ENCODE measurements at places on chromosomes 5 and 9. TPM values are rescaled to one million over a fixed set of nuclear protein-coding genes. Genes with fewer than 3 reads are reported as not detected.

NMUR2 gene
- not detected for total RNA-seq

CCDC69 gene
- total RNA-seq = 75.3 TPM

DND1 gene
- total RNA-seq = 1.8 TPM

ASPN gene
- total RNA-seq = 110 TPM

PRSS3 gene
- total RNA-seq = 1.1 TPM

HAUS6 gene
- 5.4 TPM for total RNA-seq

APC gene
- total RNA-seq = 83.7 TPM

TAS2R1 gene
- not detected for total RNA-seq

PCDH1 gene
- total RNA-seq = 43.4 TPM

KCNIP1 gene
- not detected for total RNA-seq

FBLL1 gene
- total RNA-seq = not detected

SLC6A7 gene
- total RNA-seq = not detected

GRM6 gene
- not detected for total RNA-seq

ELAVL2 gene
- not detected for total RNA-seq

GARIN3 gene
- total RNA-seq = not detected

DOCK8 gene
- total RNA-seq = 18.7 TPM

NUTM2F gene
- total RNA-seq = not detected

CD14 gene
- total RNA-seq = 96.6 TPM

CCDC192 gene
- not detected for total RNA-seq

CEL gene
- total RNA-seq = 0.78 TPM

CAMK4 gene
- total RNA-seq = 6.6 TPM

ECSCR gene
- 27.1 TPM for total RNA-seq

IFNK gene
- total RNA-seq = not detected

INSL6 gene
- not detected for total RNA-seq

- no peak for DNase-seq
These were observed 5.5 kb downstream of the NSMF start for GRCh38 chr9:137453643-137454081.

- no peak for DNase-seq
These were observed 3.3 kb upstream of the PURA start for GRCh38 chr5:140110646-140110957.

GRCh38 chr5:132296412-132297016, 2.3 kb downstream of the SLC22A4 start:
- no peak for DNase-seq

GRCh38 chr9:106403081-106403480, 459.9 kb upstream of the ZNF462 start:
- DNase-seq = no peak

- DNase-seq = no peak
These were observed 334.0 kb downstream of the ARHGEF28 start for GRCh38 chr5:73960023-73960422.

DNA sequence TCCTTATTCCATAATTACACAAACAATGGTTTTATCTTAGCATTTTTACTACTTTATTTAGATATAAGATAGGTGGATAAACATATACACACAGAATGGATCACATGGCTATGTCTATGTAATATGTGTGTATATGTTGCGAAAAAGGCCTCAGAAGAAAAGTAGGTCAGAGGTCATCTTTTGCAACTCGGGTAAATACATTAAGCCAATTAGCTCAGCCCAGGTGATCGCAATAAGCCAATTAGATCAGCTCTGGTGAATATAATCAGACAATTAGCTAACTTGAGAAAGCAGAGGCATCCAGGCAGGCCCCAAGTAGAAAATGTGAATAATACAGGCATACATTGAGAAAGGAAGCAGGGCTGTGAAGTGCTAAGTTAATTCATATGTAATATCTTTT, 24.3 kb downstream of the SLCO4C1 start:
- no peak for DNase-seq

DNA sequence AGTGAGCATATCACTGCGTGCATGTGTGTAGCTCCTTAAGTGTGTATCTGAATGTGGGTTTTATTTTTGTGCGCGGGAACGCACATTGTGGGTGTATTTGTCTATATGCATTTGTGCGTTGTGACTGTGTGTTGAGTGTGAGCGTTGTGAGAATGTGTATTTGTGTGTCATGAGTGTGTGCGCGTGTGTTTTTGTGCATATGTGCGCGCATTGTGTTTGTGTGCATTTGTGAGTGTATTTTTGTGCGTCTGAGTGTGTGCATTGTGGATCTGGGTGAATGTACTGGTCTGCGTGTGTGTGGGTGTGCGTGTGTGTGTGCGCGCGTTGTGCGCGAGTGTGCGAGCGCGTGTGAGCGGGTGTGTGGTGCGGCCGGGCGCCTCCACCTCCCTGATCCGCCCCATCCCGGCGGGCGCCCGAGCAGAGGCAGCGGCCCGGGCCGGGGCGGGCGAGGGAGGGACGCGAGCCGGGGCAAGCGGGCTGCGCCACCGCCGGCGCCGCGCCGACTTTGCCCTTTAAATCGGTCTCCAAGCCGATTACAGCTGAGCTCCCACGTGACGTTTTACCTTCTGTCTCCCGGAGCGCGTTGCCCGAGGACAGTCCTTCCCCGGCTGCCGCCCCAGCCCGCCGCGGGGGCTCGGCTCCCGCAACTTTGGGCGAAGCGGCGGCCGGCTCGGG, at the start of gene RASGRF2:
Gene RASGRF2, plus strand, starts transcription at position 596 of the 675 bp plus-strand sequence. CDS start 376 bp downstream, outside the sequence.
- DNase-seq = no peak

DNA sequence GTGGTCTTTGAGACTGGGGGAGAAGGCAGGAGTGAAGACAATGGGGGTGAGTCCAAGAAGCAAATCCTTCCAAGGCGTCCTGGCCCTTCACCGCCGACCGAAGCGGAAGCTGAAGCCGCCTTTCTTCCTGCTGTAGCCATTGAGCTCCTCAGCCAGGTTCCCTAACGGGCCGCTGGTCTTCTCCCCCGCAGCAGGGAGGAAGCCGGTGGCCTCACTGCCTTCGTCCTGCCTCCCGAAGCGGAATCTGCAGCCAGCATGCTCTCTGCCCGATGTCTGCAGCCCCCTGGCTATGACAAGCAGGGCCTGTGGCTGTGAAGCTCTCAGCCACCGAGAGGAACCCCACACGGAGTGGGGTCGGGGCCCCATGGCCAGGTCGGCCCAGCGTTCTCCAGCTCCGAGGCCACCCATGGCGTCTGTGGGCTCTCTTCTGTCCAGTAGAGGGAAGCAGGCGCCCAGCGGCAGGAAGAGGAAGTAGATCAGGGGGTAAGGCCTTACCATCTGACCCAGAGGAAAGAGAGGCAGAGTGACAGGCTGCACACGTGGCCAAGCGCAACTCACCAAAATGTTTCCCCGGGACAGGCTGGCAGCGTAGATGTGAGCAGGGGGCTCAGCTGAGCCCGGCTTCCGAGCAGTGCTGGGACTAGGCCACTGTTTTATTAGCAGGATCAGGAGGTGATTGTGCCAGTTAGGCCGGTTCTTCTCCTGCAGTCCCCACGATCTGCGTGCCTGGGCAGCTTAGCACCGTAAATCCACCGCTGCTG, 3.1 kb downstream of the QRFP start:
- no peak for DNase-seq

- DNase-seq = no peak
These were observed 202.8 kb upstream of the TAS2R1 start for GRCh38 chr5:9832921-9833320.

- DNase-seq = no peak
These were observed 113.7 kb downstream of the BAAT start for GRCh38 chr9:101271102-101271501.

DNA sequence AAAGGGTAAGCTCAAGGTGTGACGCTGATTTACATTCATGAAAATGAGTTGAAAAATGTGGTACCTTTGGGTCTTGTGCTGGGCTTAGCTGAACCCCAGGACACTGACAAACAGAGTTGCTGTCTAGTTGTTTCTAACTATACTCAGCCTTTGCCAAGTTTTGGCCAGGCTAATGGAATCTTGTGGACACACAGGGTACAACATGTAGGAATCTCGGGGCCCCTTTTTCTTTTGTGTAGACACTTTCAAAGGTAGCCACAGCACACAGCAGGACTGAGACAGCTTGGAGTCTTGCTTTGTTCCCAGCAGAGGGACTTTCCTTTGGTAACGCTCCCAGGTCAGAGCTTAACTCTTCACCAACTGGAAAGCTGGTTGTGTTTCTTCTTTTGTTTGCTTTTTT, 7.8 kb downstream of the LIX1 start:
- no peak for DNase-seq

GRCh38 chr9:110180511-110181434, 27.2 kb downstream of the C9orf152 start:
- no peak for DNase-seq

GRCh38 chr9:94919376-94920098, 193.0 kb downstream of the AOPEP start:
- DNase-seq = no peak

DNA sequence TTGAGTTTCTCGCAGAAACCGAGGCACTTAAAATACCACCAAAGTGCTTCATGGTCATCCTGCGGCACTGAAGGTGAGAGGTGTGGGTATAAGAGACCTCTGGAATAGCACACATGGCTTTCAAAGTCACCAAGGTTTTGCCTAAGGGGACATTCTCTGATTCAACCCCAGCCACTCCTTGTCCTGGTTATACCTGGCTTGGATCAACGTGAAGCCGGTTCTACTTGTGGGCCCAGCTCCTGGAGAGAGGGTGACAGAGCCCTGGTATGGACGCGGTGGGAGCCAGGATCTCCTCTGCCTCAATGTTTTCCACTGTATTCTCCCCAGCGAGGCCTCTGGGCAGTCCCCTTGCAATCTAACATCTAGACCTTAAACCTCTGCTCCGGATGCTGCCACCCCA, 132.0 kb downstream of the FSTL4 start:
- DNase-seq = no peak

DNA sequence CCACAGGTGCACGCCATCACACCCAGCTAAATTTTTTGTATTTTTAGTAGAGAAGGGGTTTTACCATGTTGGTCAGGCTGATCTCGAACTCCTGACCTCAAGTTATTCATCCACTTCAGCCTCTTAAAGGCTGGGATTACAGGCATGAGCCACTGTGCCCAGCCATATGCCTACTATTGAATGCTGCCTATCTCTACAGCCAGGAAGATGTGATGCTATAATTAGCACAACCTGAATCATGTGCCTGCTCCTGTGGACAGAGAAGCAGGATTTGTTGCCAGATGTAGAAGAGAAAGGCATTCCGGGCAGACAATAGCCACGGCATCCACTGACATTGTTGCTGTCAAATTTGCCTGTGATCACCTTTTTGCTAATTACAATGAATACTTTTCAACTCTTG, 24.4 kb upstream of the MLLT3 start:
- no peak for DNase-seq

DNA sequence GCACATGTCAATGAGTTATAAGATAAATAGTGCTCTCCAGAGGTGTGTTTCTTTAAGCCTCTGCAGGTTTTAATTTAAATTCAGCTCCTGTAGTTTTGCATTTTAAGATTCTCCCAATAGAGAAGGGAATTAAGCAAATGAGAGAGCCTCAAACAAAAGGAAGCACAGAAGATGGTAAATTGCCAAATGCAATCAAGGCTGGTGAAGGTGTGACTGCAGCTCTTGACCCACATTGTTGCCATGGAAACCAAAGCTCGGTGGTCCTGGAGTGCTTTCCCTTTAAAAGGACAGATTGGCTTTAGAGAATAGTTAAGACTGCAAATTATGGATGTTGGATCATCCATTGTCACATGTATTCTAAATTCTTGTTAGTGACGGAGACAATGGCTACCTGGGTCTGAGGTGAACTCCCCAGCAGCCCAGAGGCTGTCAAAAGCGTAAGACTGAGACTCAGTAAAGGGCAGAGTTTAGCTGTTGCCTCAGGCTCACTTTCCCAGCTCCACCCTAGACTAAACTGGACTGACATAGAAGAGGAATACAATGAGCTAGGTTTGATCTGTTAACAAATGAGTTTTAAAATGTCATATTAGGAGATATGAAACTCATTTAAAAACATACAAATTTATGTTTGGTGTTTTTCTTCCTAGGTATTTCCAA, 12.3 kb downstream of the GAPT start:
- DNase-seq = no peak

- no peak for DNase-seq
These were observed 31.8 kb upstream of the TLR4 start for GRCh38 chr9:117672369-117672768.

GRCh38 chr5:151684690-151685361, 1.9 kb downstream of the SPARC start:
- DNase-seq = no peak

DNA sequence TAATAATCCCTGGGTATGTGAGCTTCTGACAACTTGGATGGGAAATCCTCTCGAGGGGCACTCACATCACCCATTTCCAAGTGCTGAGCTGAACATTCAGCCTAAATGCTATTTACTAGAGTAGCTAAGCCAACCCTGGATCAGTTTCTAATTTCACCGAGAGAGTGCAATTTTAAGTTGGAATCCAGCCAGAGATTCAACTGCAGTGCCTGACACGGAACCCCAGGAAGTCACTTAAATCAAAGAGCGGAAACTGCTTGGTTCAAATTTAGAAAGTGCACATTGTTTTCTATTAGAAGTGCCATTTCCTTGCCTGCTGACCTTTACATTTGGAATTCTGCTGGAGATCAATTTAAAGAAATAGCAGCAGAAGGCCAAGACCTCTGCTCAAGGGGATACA, 8.8 kb downstream of the SPRY4 start:
- DNase-seq = no peak

DNA sequence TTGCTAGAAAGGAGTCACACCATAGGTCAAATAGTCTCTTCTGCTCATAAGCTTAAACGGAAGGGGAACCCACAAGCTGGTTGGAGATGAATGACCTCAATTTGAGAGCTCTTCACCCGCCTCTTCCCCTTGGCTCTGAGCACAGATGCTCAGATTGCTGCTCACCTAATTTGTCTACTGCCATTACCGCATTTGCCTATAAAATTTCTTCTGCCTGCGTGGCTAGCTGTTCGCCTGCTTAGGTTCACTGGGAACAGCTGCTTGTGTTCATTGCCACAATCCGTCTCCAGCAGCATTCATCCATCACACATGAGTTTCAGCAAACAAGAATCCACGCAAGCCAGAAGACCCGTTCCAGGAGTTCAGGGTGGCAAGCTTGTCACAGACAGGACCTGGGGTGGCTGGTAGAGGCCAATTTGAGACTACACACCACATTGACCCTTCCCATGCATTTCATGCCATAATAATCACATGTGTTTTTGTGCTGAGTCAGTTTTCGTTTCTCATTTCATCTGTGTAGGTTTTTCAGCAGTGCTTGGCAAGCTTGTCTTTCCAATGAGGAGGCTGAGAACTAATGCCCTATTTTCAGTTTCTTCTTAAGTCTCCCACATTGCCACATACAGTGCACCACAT, 50.2 kb upstream of the DNAH5 start:
- no peak for DNase-seq

GRCh38 chr9:133511607-133512006, 13.2 kb downstream of the MYMK start:
- no peak for DNase-seq

GRCh38 chr9:87007711-87008366, 60.5 kb upstream of the GAS1 start:
- no peak for DNase-seq

GRCh38 chr5:64612344-64612961, 77.8 kb upstream of the SHISAL2B start:
- DNase-seq = no peak

DNA sequence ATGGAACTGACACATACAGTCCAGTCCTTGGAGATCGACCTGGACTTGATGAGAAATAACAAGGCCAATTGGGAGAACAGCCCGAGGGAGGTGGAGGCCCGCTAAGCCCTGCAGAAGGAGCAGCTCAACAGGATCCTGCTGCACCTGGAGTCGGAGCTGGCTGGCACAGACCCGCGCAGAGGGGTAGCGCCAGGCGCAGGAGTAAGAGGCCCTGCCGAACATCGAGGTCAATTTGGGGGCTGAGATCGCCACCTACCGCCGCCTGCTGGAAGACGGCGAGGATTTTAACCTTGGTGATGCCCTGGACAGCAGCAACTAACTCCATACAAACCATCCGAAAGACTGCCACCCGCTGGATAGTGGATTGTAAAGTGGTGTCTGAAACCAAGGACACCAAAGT, 1610.1 kb upstream of the ACO1 start:
- DNase-seq = no peak

- no peak for DNase-seq
These were observed 17.5 kb upstream of the F2RL1 start for GRCh38 chr5:76801159-76801802.
